ENCODE measurements at places on chromosomes 3 and 15.

DNA sequence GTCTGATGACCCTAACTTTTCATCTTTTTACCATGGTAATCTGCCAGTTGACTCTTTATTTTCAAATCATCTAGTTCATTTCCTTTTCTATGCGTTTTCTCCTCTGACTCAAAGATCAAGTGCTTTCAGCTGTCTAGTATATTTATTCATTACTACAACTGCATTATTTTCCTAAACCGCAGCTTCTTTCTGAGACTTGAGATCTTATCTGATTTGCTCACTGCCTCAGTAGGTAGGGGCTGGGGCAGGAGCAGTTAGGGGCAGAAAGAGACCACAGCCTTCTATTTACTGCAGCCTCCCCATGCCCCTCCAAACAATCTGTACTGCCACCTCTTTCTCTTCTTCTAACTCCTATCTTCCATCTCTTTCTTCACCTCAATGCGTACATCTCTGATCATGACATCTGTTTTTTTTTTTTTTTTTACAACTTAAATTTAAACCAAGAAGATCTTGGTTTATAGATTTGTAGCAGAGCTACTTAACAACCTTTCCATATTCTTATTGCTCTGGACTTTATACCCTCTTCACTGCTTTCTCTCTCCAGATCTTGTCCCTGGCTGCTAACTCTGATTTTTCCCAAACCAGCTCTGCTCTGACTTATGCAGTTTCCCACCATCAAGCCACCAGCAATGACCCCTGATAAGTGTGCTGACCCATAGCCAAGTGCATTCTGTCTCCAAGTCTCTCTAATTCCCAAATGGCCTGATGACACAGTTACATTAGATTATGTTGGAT, 52.2 kb downstream of the MOBP start:
- no peak for DNase-seq

GRCh38 chr15:36766449-36766848, 187.0 kb downstream of the CDIN1 start:
- no peak for DNase-seq

GRCh38 chr3:132870541-132870940, 148.3 kb upstream of the NPHP3 start:
- no peak for DNase-seq

- no peak for DNase-seq
These were observed 68.1 kb upstream of the DLG1 start for GRCh38 chr3:197366301-197367044.

DNA sequence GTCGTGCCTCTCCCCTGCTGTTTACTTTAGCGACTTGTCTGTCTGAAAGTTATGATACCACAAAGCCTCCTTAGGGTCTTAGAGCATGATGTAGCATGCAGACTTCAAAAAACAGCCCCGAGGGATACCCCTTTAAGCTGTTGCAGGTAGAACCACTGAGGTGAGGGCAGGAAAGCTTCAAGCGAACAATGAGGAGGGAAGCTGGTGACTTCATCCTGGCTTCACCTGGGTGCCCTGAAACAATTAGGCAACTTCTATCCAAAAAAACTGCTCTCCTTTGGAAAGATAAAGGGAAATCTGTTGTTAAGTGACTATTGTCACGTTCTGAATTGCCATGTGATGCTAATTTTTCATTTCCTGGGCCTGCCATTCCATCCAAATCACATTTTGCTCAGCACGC, 231.6 kb downstream of the SOX2 start:
- no peak for DNase-seq

Measured in cortex of kidney (tissue), 1 donor.